ENCODE measurements at places on chromosomes 3 and 15.

DNA sequence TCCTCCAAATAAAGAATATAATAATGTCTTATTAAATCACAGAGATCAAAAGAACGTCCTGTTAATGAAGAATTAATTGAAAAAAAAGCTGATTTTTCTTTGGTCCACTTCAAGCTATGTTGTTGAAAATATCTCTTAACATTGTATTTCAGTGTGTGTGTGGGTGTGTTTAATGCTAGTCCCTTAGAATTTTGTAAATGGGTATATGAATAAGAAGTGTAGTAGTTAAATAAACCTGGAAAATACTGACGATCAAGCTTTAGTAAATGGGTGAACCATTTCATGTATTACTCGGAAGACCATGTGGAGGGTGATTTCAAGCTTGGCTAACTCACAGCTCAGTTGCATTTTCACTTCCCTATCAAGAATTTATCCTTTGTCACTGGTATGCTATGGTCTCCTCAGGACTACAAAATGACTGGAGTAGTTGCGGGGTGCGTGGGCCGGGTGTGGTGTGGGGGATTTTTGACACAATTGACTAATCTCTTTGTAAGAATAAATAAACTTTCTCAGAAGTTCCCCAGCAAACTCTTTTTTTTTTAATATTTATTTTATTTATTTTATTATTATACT is 586.4 kb downstream of the GRM7 start:
- no peak for DNase-seq

GRCh38 chr15:79003301-79003700 is 58.5 kb upstream of the CTSH start:
- no peak for DNase-seq

DNA sequence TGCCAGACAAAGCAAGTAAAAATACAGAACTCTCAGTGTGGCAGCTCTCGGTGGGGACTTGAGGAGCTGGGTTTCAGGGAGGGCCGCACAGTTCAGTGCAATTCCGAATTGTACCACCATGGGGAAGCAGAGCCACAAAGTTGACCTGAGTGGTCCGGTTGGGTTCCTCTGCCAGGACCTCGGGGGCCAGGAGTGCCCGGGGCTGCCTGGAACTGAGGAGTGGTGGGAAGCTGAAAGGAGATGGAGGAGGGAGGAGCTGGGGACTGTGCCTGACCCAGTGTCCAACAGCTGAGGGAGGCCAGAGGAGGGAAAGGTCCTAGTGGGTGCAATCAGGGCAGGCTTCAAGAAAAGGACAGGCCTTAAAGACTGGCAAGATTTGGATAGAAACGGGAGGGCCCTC is 32.2 kb upstream of the TRH start:
- DNase-seq, result peak; percentile 47

GRCh38 chr3:129211345-129211744 is 27.6 kb upstream of the CNBP start:
- no peak for DNase-seq

- no peak for DNase-seq
Measured at GRCh38 chr15:70060214-70060992, 37.3 kb downstream of the TLE3 start.

- DNase-seq, result no peak
Measured at GRCh38 chr3:127953091-127954035, 38.3 kb downstream of the KBTBD12 start.

DNA sequence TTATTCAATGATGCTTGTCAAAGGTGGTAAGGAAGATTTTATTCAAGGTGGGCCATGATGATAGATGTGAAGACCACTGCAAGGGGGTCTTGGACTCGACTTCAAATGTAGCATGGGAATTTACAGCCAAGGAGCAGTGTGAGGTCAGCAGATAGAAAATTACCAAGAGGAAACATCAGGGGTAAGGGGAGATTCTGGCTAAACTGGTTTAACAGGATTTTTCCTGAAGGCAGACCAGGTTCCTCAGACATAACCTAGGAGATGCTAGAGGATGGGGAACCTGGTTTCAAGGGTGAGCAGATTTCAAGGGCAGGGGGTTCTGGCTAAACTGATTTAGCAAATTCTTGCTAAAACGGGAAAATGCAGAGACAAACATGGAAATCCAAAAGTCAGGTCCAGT is 464.9 kb downstream of the TAFA4 start:
- no peak for DNase-seq

DNA sequence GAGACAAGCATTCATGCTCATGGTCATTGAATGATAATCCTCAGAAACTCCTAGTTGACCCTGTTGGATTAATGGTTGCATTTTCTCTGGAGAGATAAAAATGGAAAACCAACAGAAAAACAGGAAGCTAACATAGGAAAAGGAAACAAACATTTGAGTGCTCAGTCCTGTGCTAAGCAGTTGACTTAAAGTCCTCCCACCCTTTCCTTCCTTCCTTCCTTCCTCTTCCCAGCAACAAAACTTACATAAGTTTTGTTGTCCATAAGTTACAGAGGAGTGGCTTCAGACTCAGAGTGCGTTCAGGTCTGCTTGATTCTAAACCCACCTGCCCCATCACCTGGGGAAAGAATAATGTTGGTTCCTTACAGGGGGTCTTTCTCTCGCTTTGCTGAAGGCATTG is 163.8 kb upstream of the RGMA start:
- no peak for DNase-seq

DNA sequence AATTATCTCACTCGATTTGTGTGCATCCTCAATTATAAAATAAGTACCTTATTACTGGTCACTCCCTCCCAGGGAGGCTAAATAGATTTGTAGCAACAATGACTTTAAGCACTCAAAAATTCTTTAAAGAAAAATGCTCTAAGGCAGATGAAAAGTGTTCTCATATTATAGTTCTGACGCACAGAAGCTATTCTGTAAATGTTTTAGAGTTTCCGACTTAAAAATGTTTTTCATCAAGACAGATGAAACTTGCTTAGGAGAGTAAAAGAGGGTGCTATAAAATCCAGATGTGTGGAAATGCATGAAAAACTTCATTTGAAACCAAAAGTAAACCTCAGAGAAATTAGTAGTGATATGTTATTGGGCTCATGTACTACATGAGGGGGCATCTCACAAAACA is 398.4 kb upstream of the KCNMB2 start:
- DNase-seq, result no peak

DNA sequence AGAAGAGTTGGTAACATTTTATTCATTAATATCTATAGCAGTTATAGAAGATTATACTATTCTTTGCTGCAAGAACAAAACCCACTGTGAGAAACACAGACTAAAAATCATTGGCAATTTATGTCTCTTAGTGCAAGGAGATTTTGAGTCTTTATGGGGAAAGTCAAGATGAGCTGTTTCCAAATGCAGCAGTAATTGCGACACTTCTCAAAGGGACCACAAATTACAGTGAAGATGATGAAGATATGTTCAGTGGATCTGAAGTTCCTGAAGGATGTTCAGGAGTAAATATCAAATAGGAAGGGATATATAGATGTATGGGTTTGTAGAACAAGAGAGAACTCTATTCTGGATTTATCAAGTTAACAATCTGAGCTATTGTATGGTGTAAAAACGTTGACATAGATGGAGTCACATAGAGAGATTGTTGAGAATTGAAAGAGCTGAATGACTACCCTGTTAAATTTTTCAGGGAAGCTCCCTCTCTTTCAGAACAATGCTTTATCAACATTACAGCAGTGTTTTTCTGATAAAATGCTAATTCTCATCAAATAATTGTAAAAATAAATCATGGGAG is 71.8 kb downstream of the DTWD1 start:
- no peak for DNase-seq

DNA sequence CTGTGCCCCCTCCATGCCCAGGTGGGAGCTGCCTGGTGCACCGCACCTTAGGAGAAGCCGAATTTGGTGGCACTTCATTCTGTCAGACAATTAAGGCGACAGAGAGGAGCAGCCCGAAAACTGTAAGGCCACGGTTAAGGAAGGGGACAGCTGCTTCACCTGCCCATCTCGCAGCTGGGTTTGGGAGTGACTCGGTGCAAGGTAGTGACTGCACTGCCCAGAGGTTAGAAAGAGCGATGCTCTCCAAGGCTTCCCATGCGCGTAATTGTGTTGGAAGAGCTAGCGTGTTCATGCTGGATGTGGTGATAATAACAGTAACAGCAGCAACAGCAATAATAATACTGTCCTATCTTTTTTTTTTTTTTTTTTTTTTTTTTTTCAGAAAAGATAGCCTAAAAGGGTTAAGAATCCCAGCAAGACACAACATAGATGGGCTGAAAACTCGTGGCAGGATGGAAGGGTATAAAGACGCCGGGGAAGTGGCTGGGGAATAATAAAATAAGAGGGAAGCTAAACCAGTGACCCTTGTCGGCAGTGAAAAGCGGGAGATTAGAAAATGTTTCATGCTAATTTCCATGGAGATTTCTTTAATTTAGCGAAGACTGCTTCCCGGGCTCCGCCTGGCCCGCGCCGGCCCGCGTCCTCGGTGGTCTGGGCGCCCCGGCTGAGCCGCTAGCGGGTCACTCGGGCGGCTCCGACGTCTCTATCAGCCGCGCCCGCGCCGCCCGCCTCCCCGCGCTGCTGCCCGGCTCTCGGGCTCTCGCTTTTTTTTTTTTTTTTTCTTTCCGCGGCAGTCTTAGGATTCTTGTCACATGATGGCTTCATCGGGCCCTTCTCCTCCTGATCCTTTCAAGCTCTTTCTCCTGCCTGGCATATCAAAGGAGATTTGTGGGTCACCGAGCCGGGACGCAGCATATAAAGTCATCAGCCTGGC is 617.1 kb downstream of the NR2F2 start:
- DNase-seq, result no peak
